ENCODE measurements at places on chromosomes 6 and 20. TPM values are rescaled to one million over a fixed set of nuclear protein-coding genes. Genes with fewer than 3 reads are reported as not detected.

The MATN4 gene
- not detected for total RNA-seq

- no peak for DNase-seq
Observed at GRCh38 chr6:74742793-74743508, 462.9 kb downstream of the COL12A1 start.

The BPI gene
- total RNA-seq: not detected

- no peak for DNase-seq
Observed at GRCh38 chr6:6694368-6694780, 105.9 kb downstream of the LY86 start.

The PTPRT gene
- total RNA-seq: not detected

- DNase-seq: no peak
Observed at GRCh38 chr20:19903168-19903811, 113.9 kb upstream of the NAA20 start.

The TNFRSF21 gene
- total RNA-seq: 31.2 TPM

DNA sequence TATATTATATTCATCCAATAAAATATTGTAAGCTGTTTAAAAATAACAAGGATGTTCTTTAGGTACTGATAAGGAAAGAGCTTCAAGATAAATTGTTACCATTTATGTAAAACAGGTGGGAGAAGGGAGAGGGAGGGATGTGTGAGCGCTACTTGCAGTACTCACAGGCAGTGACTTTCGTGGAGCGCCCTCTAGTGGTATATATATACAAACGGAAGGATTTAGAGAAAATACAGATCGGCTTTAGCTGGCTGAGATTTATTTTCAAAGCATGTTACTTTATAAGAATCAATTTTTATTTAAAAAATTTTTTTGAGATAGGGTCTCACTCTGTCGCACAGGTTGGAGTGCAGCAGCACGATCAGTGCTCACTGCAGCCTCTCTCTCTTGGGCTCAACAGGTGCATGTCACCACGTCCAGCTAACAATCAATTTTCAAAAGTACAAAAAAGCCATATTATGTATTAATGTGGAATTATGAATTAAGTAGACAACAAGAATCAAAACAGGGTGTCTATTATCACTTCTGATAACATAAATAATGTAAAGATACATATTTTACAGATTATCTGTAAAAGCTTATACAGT lies 3.3 kb upstream of the MOG start:
- DNase-seq: peak; percentile 72

The MYLK4 gene
- total RNA-seq: 0.52 TPM

GRCh38 chr6:155889410-155889809 lies 433.8 kb upstream of the NOX3 start:
- no peak for DNase-seq

The HLA-DOA gene
- 0.55 TPM for total RNA-seq

The MACROD2 gene
- 5.0 TPM for total RNA-seq

- DNase-seq: peak; percentile 51
Observed at GRCh38 chr6:130937942-130938604, 110.9 kb downstream of the SMLR1 start.

The NECAB3 gene
- 29.8 TPM for total RNA-seq

GRCh38 chr6:113684382-113684901 lies 172.7 kb upstream of the MARCKS start:
- DNase-seq: peak; percentile 75

The NRSN1 gene
- 0.15 TPM for total RNA-seq

Measured in renal cortical epithelial cell (primary cell).